Smooth muscle cell of the brain vasculature (primary cell): ENCODE measurements at places on chromosomes 12 and 14.

- no peak for DNase-seq
These were observed 3.4 kb downstream of the SLC22A17 start for GRCh38 chr14:23349156-23349845.

DNA sequence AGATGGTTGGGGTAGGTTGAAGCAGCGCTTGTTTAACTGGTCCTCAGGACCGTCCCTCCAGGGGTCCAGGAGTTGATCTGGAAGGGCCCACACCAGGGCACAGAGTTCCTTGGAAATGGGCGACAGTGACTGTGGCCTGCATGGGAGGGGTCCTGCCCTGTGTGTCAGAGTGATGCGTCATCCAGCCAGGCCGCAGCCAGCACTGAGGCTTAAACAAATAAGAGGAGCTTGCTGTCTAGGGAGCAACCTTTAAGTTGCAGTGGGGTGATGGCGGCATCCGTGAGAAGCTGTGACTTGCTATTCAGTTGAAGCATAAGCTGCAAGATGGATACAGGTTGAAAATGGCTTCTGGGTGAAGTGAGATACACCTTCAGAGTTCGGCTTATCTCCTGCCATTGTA is 20.2 kb downstream of the DCAF4 start:
- peak; percentile 15 for DNase-seq

GRCh38 chr12:51351913-51352532 is 5.5 kb upstream of the CELA1 start:
- DNase-seq, result peak; percentile 40

- no peak for DNase-seq
These were observed 1402.4 kb upstream of the FLRT2 start for GRCh38 chr14:84127495-84127894.

DNA sequence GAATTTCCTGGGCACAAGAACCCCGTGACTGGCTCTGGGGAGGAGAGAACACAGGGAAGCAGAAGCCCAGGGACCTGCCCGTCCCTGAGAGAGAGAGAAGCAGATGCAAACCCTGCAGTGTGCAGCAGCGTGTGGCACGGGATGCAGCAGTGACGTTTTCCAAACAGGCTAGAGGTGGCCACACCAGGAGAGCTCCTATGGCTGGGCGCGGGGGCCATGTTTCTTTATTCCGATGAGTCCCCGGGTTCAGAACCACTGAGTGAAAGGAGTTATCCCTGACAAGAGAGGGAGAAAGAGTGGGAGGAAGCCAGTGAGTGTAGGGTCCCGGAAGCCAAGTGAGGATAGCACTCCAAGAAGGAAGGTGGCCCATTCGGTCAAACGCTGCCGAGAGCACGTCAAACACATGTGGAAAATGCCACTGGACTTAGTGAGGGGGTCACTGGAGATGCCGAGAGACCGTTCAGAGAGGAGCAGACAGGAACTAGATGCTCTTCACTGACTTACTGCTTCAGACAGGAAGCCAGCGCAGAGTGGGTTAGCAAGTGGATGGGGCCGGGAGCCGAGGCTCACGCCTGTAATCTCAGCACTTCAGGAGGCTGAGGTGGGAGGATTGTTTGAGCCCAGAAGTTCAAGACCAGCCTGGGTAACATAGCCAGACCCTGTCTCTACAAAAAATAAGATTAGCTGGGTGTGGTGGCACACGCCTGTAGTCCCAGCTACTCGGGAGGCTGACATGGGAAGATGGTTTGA is 123.0 kb downstream of the BCL11B start:
- no peak for DNase-seq

- DNase-seq, result no peak
These were observed 51.3 kb upstream of the NPFF start for GRCh38 chr12:53558631-53559030.

DNA sequence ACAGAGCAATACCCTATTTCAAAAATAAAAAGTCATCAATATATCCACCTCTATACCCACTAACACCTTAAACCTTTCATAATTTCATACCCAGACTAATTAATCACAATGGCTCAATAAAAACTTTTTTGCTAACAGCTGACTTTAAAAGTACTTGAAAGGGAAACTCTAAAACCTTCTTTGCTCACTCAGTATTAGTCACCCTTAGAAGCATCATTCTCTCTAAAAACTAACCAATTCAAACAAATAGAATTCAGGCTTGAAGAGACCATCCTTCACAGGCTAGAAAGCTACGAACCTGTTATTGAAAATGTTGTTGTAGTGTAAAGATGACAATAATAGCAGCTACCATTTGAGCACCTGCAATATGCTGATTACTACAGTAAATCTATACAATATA is 37.2 kb downstream of the HECTD1 start:
- DNase-seq, result no peak

GRCh38 chr14:59836116-59836515 is 34.5 kb downstream of the RTN1 start:
- no peak for DNase-seq

DNA sequence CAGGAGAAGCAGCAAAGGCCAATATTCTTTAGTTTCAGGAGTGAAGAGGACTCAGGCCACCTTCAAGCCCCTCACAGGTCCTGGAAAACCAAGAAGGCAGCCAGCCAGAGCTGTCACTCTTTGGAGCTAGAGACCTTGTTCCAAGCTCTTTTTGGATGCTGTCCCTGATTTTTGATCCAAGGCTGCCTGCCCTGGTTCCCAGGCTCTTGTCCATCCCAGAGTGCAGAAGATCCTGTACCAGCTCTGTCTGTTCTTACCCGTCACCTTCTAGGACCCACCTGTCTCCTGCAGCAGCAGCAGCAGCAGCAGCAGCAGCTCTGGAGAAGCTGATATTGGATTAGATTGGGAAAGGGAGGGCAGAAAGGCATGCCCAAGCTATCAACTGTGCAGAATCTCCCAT is 157.1 kb upstream of the NEDD1 start:
- DNase-seq, result no peak

DNA sequence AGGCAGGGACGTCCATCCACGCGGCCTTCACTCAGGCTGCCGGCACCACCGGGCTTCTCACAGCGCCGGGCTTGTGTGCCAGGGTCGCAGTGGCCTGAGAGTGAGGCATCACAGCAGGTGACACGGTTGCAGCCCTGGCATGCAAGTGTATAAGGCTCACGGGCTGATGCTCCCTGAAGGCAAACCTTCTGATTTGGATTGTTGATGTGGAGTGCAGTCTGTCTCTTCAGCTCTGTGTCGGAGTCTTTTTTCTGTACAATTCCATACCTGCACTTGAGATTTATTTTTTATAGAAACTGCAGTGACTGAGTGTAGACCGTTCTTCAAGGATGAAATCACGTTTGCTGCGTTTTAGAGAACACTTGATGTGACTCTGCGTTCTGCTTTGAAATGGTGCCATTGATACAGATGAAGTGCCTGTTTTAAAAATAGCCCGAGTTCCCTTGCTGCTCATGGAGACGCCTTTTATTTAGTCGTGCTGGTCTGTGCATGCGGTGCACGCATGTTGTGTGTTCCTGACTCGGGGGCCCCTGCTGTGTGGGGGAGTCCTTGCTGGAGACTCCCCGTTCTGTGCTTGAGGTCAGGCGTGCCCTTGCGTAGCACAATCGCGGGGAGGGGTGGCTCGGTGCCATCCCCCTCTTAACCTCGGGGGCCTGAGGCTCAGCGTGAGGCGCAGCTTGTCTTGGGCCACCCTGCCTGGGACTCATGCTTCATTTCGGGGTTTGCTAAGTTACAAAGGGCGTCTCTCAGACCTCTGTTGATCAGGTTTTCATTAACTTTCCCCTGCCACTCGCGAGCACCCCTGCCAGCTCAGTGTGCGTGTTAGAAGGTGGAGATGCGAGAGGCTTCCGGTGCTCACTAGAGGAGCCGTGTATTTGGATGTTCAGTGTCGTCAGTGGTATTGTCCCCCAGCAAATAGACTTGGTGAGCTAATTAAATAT is 21.6 kb upstream of the AMN start:
- no peak for DNase-seq

GRCh38 chr12:127957001-127957660 is 309.8 kb upstream of the TMEM132C start:
- DNase-seq, result no peak

- no peak for DNase-seq
These were observed 46.2 kb downstream of the IL31 start for GRCh38 chr12:122127839-122128238.

GRCh38 chr14:52354242-52354641 is 40.1 kb downstream of the PTGER2 start:
- DNase-seq, result no peak

GRCh38 chr12:130846369-130846768 is 7.3 kb upstream of the STX2 start:
- DNase-seq, result no peak

- DNase-seq, result no peak
These were observed 42.1 kb downstream of the AK7 start for GRCh38 chr14:96434040-96434439.

DNA sequence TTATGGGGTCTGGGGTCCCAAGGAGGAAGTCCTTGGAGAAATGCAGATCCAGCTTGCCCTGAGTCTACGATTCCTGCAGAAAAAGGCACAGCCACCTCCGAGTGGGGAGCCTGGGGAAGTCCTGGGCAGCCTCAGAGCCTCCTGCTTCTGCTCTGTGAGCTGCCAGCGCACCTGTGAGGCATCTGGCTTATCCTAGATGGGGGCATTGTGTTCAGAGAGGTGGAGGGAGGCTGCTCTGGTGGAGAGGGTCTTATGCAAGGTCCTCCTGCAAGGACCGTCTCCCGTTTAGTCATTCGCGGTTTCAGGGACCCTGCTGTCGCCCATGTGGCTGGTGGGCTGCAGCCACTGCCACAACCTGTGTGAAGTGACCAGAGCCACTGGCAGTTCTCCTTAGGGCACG is 53.0 kb upstream of the PRMT8 start:
- DNase-seq, result no peak

GRCh38 chr12:8661751-8662150 is 875 bp downstream of the MFAP5 start:
- DNase-seq, result no peak

- peak; percentile 13 for DNase-seq
These were observed 397.1 kb downstream of the MDGA2 start for GRCh38 chr14:47278233-47278842.

DNA sequence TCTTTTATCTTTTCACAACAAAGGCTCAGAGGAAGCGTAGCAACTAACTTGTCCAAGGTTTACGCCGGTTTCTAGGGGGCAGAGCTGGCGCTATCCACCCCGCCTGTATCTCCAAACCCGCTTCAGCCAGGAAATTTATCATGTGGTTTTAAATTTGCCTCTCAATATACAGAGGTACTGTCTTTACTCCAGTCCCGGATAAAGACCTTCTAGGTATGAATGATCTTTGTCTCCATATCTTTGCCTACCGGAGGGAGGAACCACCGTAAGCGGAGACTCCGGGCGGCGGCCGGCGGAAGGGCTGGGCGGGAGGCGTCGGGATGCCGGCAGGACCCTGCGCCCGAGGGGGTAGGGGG is 693 bp upstream of the RIMKLB start:
- no peak for DNase-seq

DNA sequence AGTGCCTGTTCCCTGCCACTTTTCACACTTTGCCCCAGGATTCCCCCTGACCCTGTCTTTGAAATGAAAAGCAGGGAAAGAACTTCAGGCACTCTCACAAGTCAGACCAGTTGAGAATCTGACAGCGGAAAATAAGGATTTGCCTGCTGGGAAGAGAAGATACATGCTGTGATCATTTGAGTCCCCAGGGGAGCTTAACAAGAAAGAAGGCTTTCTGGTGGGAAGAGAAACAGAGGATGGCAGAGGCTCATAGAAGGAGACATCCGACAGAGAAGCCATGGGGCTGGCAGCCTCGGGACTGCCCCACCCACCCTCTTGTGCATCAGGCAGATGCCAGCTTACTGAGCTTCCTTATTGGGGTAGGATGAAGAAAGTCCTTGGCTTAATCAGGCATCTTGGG is 11.9 kb downstream of the TTC9 start:
- no peak for DNase-seq
